ENCODE measurements at places on chromosomes 11 and 22.
A peak's percentile ranks its signal among the peaks of the same experiment; 100 is the strongest.

GRCh38 chr22:28018461-28018927, 99.4 kb upstream of the PITPNB start:
- no peak for DNase-seq

- DNase-seq = peak; percentile 68
These were observed at the start of gene TMEM184B for GRCh38 chr22:38272373-38273134. TMEM184B (minus strand) TSS chr22:38273010; CDS start chr22:38247961, 25,049 bp downstream.

DNA sequence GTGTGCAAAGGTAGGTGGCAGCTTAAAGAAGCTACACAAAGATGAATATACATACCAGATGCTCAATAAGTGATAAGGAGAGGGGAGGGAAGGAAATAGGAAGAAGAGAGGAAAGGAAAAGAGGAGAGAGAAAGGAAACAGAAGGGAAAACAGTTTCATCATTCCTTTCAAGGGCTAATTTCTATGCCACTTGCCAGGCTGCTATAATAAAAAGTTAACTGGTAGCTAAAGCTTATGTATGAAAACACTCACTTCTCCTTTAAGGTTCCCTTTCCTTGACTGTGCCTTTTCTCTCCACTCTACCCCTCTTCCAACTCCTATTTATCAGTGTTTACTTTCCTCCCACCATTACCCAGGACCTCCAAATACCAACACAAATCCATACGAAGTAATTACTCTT, 347.9 kb downstream of the DLG2 start:
- no peak for DNase-seq

DNA sequence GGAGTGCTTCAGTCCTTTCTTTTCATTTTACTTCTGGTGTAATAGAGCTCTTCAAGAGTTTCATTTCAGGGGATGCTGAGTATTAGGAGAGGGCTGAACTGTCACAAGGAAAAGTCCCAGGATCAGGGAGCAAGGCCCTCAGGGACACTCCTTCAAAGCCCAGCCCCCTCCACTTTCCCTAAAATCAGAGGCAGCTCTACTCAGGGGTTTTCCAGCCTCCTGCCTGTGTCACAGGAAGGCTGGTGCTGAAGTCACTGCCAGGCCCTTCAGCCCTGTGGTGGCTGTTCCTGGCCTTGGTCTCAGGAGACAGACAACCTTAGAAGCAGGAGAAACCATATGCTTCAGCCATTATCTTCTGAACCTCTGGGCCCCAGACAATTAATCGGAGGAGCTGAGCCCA, 36.4 kb upstream of the KIRREL3 start:
- DNase-seq = no peak

- DNase-seq = peak; percentile 36
These were observed 725 bp downstream of the KDM2A start for GRCh38 chr11:67119585-67120391.

GRCh38 chr22:32327066-32327465, 30.6 kb upstream of the RFPL3 start:
- no peak for DNase-seq

- DNase-seq = peak; percentile 30
These were observed 28.5 kb downstream of the UQCR10 start for GRCh38 chr22:29795663-29796062.

DNA sequence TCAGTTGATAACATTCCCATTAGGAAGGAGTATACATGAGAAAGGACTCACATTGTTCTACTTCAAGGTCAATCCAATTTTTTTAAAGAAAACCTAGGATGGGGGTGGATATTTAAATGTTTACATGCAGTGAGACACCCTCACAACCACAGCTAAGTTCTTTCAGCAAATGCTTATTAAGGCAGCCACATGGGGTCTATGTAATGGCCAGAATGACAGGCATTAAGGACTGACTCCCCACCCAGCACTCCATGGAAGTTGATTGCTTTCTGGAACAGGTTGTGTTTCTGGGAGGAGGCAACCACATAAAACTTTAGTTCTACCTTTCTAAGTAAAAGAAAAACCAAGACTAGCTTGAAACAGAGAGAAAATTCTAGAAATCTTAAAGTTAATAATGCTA, 662.0 kb upstream of the CCDC90B start:
- no peak for DNase-seq

DNA sequence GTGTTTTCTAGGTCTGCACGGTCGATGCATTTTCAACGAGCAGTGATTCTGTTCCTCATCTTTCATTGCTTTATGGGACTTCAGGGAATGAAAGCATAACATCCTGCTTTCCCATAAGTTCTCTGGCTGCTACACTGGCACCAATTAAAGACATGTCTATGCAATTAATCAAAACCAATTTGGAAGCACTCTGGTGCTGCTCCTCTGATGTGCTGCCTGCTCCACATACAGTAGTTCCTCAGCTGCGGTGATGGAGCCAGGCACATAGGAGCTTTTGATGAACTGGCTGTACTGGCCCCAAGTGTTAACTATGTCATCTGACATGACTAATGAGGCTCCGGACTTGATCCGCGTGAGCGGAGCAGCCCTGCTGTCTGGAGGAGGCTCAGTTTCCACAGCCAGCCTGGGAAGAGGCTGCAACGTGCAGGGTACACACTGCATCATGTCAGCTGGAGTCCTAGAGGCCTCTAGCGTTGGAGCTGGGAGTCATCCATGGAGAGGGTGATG, 29.8 kb downstream of the GVQW3 start:
- DNase-seq = no peak

- DNase-seq = no peak
These were observed 99.3 kb downstream of the CTTN start for GRCh38 chr11:70497536-70498075.

GRCh38 chr11:94656968-94657367, 89.8 kb downstream of the PIWIL4 start:
- no peak for DNase-seq

GRCh38 chr22:25759825-25760231, 17.8 kb downstream of the MYO18B start:
- DNase-seq = no peak

GRCh38 chr22:47678636-47679287, 916.3 kb downstream of the TBC1D22A start:
- no peak for DNase-seq

- no peak for DNase-seq
These were observed 440.9 kb upstream of the RAG2 start for GRCh38 chr11:37038911-37039310.

GRCh38 chr11:100151944-100152343, 535.1 kb upstream of the ARHGAP42 start:
- DNase-seq = no peak

DNA sequence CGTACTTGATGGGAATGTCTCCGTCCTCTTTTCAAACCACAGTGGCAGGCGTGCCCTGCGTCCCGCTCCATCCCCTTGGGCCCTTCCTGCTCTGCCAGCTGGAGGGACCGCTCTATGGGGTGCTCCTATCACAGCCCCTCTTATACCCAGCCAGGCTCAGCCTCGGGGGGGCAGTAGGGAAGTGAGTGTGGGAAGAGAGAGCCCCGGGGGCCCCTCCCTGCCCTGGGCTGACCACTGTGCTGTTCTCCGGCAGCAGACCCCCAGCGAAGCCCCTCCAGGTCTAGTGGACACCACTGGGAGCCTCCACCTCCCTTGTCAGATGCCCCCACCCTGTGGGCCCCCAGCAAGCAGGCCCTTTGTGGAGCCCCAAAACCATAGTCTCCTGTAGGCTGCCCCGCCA, 572.5 kb downstream of the BRD1 start:
- DNase-seq = no peak

- DNase-seq = no peak
These were observed 2.7 kb upstream of the ACY3 start for GRCh38 chr11:67652965-67653845.

GRCh38 chr11:114262681-114263512, 33.3 kb upstream of the NNMT start:
- DNase-seq = no peak

Measured in progenitor cell of endocrine pancreas (in vitro differentiated cells).